NCI-H524 treated with DMSO at 0.1 percent for 48 hours (cell line): ENCODE measurements at places on chromosomes 6 and 20.

GRCh38 chr6:131182991-131183425 lies 47.7 kb downstream of the AKAP7 start:
- DNase-seq, result no peak

DNA sequence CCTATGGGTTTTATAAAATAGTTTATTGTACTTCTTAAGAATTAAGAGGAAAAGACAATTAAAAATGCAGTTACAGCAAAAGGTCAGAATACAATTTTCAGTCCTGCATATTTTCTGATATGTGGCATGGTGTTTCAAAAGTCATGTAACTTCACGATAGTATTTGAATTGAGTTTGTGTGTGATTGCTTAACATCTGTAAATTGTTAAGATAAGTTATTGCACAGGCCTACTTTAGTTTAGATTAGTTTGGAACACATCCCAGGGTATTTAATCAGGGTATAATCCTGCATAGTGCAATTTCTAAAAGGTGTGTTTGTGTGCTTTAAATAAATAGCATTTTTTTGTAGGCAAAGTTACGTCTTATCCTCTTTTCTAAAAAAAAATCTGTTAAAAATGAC lies 289.6 kb downstream of the RIMS1 start:
- no peak for DNase-seq

DNA sequence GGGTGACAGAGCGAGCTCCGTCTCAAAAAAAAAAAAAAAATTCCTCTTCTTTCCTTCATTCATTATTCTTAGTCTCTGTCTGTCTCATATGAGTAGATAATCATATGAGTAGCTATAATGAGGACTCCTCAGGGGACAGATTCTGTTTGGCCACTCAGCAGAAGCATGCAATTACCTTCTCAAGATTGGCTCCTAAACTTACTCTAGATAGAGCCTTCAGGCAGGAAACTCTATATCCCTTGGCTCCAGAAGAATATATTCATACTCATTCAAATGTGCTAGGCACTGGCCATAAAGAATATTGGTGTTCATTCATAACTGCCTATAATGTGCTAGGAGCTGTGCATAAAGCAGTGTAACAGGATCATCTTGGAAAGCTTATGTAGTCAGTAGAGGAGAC lies 2.2 kb upstream of the ACAT2 start:
- no peak for DNase-seq

DNA sequence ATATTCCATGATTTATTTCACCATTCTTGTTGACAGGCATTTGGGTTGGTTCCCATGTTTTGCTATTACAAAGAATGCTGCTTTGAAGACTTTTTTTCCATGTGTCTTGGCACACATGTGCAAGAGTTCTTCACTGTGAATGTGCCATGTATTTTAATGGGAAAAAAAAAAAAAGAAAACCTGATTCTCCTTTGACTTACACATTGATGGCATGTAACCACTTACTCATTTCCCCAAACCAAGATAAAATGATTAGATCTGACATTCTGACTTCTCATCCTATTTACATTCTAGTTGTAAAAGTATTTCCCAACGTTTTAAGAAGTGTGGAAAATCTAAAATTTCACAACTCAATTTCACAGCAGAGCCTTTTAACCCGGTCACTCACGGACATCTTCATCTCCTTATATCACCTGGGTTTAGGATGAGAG lies 4.4 kb downstream of the CAP2 start:
- no peak for DNase-seq

DNA sequence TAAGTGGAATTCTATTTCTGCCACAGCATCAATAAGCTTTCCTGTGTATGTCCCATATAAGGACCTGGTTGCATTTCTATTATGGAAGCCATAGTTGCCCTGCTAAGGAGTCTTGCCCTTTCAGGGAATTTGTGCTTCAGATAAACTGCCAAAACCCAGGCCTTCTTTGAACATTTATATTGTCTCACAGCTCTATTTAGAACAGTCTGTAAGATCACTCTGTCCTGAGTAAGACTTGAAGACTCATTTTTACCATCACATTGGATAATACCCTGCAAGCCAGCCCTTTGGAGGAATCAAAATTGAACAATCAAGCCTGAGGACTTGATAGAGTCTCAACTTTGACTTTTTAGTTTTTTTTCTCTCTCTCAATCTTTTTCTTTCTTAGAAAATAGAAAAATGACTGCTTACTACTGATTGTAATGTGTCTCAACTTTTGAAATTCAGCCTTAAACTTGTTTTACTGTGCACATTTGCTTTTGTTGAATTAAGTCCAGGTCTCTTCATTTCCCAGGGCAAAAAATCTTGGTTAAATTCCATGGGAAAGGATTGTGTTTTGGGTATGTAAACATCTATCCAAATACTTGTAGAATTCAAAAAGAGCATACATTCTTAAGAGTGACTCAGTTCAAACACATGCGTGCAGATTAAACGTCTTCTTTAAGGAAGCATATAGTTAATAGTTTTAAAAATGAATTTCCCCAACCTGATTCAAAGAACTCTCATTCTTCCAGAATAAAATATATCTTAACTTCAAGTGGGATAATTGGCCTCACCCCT lies 91.2 kb downstream of the PLCB1 start:
- DNase-seq, result no peak

GRCh38 chr6:109008537-109009235 lies 86.0 kb downstream of the SESN1 start:
- DNase-seq, result peak; percentile 10

DNA sequence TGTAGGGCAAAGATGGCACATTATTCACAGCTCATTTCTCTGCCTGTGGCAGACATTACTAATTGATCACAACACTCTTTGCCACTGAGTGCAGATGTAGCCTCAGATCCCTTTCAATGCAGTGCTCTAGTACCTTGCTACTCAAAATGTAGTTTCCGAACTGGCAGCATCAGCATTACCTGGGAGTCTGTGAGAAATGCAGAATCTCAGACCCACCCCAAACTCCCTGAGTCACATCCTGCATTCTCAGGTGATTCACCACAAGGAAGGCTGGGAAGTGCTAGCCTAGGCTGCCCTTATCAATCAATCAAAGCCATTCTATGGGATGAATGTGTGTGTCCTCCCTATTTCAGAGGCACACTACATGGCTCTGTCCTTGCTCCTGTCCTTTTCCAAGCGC lies 58.5 kb downstream of the PCNA start:
- DNase-seq, result no peak

DNA sequence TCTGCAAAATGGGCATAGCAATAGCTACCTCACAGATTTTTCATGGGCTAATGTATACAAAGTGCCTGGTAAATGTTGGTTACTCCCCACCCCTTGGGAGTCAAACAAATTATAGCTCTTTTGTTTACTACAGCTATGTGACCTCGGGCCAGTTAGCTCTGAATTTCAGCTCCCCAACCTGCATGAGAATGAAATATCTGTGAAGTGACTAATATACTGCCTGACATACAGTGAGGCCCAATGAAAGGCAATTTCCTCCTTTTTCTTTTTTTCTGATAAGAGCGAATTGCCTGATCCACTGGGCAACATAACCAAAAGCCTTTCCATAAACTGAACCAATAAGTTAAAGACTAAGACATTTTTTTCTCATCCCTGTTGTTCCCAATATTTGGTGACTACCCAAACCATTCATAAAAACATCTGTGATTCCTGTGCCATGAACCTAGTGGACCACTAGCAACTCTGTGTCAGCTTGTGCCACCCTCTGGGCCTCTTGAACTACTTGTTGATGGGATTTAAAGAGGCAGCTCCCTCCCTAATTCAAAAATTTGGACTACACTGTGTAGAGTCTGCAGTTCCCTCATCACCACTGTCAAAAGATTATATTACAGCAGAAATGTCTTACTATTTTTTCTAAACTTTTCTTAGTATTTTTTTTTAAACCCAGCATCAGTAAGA lies 91.9 kb upstream of the TMEM30A start:
- DNase-seq, result no peak

- DNase-seq, result no peak
Measured at GRCh38 chr6:122482750-122483080, 11.1 kb upstream of the SERINC1 start.

DNA sequence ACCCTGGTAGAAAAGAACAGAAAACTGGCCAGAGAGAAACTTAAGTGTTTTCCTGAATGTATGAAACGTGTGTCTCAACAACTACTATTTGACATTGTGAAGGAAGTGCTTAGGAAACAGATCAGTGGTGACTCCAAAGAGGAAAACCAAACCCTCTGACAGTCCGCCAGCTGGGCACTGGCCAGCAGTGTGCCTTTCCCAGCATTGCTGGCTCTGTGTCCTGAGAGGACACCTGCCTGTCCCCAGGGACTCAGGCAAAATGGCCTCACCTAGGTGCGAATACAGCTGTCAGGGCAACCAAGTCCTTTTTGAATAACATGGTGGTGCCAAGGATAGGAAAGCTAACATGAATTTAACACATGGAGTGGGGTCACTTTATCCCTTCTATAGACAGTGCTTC lies 72.5 kb downstream of the NDUFAF5 start:
- DNase-seq, result no peak

DNA sequence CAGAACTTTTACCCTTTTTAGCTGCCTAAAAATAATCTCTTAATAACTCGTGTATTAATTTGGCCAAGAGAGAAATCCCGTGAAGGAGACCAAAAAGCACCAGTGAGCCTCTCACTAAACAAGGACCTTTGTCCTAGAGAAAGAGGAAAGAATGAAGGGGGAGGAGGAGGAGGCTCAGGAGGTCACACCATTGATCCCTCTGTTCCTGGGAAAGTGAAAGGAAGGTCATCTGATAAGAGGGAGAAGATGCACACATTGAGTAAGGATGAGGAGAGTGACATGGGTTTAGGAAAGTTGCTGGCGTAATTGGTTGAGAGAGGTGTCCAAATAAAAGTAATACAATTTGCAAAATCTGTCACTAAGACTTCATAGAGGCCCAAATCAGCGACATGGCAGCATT lies 49.2 kb downstream of the HLA-DPB1 start:
- DNase-seq, result no peak

- DNase-seq, result no peak
Measured at GRCh38 chr20:48267860-48268633, 482.8 kb upstream of the SULF2 start.

DNA sequence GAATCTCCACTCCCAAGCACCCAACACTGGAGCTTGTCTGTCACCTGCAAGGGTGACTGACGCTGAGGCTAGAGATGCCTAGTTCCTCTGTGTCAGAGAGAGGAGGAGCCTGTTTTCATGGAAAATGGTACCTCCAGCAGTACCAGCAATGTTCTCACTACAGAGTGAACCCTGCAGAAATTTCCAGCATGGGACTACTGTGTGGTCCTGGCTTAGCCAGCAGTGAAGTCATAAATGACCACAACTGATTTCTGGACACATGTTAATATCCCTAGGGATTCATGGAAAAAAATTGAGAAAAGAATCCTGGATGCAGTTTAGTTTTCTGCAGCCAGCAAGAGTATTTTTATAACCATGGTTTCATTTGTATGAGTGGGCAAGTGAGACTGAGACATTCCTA lies 468.1 kb downstream of the CD83 start:
- no peak for DNase-seq

DNA sequence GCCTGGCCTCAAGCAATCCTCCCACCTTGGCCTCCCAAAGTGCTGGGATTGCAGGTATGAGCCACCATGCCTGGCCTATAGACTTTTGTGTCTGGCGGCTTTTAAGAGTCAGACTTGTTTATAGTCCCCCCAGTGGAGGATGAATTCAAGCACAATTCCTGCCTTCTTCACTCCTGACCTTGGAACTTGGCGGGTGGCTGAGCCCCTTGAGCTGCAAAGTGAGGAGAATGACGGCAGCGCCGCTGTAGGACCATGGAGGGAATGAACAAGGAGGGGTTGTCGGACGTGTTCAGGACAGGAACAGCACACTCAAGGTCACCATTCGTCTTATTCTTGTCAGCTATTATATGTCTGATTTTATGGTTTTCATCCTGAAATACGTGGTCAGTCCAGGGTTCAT lies 265.4 kb downstream of the CDH4 start:
- DNase-seq, result no peak

DNA sequence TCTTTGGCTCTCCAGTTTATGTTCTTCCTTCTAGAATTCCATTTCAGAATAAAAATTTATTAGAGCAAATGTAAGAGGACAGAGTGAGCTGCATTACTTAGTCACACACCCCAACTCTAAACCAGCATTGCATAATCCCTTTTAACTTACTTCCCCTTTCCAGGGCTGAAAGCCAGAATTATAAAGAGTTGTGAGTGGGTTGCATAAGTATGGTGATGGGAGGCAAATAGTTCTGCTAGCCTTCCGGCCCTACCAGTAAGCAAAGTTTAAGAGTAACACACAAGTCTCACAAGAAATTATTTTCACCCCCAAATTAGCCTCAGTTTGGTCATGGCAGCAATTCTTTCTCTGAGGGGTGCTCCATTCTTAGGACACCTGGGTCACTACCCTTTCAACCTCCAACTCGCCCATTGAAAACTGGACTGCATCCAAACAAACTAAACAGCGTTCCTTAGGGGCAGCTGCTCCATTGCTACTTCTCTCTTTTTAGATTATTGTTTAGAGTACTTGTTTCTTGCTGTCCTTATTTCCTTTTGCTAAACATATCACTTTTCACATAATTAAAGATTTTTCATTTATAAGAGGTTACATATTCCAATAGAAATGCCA lies 1.6 kb downstream of the KIAA0408 start:
- DNase-seq, result no peak

GRCh38 chr20:21505161-21505809 lies 8.6 kb downstream of the NKX2-2 start:
- DNase-seq, result no peak

GRCh38 chr20:50312682-50313521 lies 122.3 kb downstream of the CEBPB start:
- no peak for DNase-seq

GRCh38 chr6:37207903-37208456 lies 38.0 kb downstream of the PIM1 start:
- peak; percentile 40 for DNase-seq

DNA sequence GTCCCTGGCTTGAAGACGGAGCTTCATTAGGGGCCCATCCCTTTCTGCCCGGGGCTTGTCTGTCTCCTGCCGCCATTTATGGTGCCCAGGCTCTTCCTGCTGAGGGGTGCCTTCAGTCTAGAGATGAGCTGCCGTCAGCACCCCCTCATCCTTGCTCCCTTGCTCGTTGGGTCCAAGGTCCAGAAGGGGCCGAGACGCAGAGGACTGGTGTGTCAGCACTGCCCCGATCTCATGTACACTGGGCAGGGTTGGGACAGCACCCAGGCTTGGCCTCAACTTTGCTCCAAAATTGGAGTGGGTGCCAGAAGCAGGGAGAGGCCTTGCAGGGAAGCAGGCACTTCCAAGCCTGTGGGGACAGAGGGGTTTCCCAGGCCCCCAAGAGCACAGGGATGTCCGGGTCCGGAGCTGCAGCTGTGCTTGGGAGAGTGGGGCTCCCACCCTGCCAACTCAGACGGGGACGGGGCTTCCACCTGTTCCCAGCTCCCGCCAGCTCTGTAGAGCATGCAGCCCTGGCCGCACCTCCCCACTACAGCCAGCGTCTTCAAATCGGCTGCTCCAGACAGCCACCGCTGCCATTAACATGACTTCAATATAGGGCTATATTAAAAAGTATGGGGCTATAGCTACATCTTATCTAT lies 488.8 kb downstream of the TENT5A start:
- DNase-seq, result no peak

GRCh38 chr20:39245685-39246311 lies 283.7 kb downstream of the DHX35 start:
- DNase-seq, result no peak
